NT2/D1 (cell line): ENCODE measurements at places on chromosomes 16 and 17.

GRCh38 chr16:27954191-27954590 is 109.3 kb downstream of the GSG1L start:
- no peak for DNase-seq

- no peak for DNase-seq
Observed at GRCh38 chr17:19978209-19978802, 678 bp upstream of the AKAP10 start.

GRCh38 chr17:50161911-50162288 is 3.9 kb upstream of the SGCA start:
- no peak for DNase-seq

- DNase-seq: no peak
Observed at GRCh38 chr16:57118461-57119084, 26.2 kb downstream of the CPNE2 start.

GRCh38 chr17:38600906-38601305 is 4.8 kb downstream of the SRCIN1 start:
- DNase-seq: no peak

DNA sequence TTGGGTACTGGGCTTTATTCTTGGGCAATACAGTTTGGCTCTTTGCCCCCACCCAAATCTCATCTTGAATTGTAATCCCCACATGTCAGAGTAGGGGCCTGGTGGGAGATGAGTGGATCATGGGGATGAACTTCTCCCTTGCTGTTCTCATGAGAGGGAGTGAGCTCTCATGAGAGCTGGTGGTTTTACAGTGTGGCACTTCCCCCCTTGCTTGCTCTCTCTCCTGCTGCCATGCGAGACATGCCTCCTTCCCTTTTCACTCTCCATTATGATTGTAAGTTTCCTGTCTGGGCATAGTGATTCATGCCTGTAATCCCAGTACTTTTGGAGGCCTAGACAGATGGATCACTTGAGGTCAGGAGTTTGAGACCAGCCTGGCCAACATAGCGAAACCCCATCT is 18.1 kb upstream of the CNEP1R1 start:
- no peak for DNase-seq

- DNase-seq: no peak
Observed at GRCh38 chr16:50289950-50290764, 23.8 kb downstream of the ADCY7 start.

GRCh38 chr16:3188925-3189825 is 1.2 kb downstream of the OR1F1 start:
- DNase-seq: no peak

DNA sequence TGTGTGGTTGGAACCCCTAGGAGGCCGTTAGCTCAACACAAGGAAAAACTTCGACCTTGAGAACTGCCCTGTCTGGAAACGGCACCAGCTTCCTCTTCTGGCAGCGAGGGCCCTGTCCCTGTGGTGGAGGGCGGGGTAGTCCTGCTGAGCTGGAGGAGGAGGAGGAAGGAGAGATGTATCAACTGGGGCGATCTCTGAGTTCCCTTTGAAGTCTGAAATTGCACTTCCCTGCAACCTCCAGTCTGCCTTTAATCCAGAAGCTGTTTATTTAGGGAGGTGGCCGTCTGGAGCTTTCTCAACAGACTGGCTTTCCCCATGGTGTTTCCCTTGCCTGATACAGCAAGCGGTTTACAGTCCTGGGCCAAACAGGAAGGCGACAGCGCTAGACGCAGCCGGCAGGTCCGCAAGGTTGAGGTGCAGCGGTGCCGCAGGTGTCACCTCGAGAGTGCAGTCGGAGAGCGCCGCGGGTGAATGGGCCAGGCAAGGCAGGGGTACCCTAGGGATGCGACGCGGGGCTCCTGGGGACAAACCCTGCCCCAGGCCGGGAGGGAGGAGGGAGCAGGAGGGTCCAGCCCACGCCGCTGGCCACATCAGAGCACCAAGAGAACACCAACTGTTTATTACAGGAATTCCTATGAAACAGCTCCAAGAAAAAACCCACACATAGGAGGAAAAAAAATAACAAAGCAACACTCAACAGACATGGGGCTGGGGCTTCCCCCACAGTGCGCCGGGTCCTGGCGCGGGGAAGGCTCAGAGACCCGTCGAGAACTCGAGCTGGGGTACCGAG is 11.4 kb upstream of the MRPS23 start:
- DNase-seq: no peak

DNA sequence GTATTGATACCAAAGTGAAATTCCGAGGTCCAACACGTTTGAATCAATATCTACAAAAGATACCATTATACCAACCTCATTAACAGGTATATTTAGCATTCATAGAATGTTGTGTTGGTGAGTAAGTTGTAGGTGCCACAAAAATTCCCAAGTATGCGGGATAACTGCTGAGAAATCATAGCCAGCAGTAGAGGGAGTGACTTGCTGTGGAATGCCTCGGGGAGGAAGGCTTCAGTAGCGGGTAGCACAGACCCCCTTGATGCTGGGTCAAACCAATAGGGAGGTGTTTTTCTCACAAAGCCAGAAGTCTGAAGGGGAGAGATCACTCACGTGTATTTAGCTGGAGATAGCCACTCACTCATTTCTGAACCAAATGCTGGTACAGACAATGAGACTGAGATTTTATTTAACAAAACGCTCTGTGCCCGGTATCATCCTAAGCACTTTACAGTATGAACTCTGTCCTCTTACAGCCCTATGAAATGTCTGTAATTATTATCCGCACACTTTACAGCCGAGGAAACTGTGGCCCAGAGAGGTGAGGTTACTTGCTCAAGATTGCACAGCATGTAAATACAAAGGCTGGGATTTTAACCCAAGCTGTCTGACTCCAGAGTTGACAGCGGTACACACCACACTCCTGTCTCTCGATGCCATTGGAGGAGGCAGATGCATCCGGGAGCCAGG is 23.1 kb downstream of the HSBP1 start:
- DNase-seq: no peak

DNA sequence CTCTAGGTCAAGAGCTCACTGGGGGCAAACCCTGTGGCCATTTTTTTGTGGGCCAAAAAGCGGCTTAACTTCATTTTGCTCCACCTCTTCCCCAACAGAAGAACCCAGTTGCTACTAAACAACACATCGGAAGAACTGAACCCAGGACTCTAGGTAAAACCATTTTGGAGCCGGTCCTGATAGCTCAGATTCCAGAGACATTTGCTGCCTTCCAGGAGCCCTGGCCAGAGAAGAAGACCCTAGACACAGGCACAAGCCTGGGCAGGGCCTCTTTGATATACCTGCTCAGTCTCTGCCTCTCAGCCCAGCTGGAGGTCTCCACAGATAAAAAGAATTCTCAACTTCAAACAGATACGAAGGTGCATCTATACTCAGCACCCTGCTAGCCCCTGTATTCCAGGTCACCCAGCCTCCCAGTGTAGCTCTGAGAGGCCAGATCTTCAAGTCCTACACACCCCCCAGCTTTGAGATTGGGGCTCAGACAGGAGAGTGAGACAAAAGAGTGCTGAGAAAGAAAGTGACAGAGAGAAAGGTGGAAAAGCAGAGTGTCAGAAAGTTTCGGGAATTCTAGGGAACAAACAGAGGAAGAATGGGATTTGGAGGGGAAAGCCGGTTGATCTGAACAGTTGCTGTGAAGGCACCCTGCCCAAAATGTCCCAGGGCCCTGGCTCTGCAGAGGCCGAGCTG is 6.6 kb upstream of the HOXB9 start:
- DNase-seq: no peak

DNA sequence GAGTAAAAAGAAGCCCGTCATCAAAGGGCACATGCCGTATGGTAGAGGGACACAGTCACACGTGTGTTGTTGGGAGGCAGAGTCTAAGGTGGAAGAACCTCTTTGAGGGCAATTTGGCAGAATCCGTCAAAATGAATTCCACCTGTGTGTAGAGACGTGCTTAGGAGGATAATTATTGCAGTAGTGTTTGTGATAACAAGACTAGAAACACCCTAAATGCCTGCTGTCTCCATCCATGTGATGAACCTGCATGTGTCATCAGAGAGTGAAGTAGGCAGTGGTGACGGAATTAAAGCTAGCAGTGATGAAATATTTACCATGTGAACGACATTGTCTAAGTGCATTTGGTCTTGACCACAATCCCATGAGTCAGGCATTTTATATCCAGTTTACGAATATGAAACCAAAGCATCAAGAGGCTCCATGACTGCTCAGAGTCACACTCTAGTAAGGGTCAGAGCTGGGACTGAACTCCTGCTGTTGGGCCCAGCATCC is 61.3 kb upstream of the ADORA2B start:
- DNase-seq: no peak

DNA sequence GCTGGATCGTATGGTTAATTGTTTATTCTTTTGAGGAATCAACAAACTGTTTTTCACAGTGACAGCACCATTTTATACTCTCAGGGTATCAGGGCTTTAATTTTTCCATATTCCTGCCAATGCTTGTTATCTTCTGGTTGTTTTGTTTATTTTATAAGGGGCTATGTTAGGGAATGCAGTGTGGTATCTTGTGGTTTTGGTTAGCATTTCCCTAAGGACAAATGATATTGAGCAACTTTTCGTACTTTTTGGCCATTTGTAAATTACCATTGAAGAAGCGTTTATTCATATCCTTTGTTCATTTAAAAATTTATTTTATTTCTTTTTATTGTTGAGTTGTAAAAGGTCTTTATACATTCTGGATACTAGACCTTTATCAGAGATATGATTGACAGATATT is 322.0 kb upstream of the SALL1 start:
- DNase-seq: no peak

- DNase-seq: no peak
Observed at GRCh38 chr16:56617212-56618085, 8.1 kb upstream of the MT1E start.

DNA sequence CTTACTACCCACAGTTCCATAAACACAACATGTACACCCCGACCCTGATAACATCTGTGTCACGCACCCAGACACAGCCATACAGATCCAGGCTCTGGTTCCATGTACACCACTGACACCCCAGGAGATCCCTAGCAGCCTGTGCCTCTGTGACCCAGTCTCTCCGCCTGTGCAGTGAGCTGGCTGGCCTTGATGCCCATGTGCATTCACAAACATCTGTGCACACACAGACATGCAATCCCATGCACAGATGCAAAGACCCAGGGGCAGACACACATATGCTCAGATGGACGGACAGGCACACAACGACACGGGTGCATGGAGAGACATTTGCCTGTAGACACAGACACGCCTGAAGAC is 4.1 kb downstream of the CCDC102A start:
- DNase-seq: no peak

GRCh38 chr17:8757189-8757588 is 1.2 kb downstream of the SPDYE4 start:
- DNase-seq: no peak

DNA sequence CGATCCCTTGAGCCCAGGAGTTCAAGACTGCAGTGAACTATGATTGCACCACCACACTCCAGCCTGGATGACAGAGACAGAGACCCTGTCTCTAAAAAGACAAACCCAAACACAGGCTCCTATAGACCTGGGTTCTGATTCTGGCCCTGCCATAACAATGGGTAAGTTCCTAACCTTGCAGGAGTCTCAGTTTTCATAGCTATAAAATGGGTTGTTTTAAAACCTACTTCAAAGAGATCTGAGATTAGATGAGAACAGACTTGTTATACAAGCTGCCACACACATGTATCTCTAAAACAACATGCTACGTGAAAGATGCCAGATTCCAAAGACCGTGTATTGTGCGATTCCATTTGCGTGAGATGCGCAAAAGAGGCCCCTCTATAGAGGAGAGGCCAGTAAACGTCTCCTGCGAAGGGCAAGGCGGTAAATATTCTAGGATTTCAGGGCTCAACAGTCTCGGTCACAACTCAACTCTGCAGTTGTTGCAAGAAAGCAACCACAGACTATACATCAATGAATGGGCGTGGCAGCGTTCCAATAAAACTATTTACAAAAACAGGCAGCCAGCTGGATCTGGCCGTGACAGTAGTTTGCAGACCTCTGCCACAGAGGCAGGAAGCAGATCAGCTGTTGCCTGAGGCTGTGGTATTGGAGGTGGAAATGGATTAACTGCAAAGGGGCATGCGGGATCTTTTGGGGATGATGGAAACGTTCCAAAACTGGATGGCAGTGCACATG is 5.9 kb downstream of the CORO7 start:
- no peak for DNase-seq

DNA sequence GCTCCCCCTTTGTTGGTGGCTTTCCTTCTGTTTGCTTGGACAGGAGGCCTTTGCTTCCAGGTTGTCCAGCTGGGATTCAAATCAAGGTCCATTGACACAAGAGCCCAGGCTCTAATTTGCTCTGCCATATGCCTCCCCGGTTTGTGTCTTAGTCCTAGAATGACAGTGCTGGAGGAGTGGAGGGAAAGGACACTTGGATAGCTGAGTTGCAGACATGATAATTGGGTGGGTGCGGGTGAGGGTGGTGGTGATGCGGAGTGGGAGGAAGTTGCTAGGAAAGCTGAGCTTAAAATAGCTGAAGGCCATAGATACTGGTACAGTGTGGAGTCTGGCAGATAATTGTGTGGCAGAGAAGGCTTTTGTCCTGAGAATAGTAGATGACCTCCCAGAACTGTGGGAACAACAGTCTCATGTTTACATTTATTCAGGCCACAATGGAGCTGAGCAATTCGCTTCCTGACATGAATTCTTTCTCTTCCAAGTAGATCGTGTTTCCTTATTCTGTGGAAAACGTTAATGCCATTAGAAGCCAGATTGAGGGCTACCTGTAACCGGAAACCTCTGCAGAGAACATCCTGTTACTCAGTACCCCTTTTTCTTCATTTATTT is 23.8 kb downstream of the SEC14L1 start:
- DNase-seq: no peak

- DNase-seq: no peak
Observed at GRCh38 chr17:8859027-8859803, 8.3 kb downstream of the PIK3R6 start.

- no peak for DNase-seq
Observed at GRCh38 chr17:82977606-82978005, 101.8 kb upstream of the METRNL start.

- DNase-seq: no peak
Observed at GRCh38 chr17:49708515-49709183, 885 bp upstream of the SLC35B1 start.

DNA sequence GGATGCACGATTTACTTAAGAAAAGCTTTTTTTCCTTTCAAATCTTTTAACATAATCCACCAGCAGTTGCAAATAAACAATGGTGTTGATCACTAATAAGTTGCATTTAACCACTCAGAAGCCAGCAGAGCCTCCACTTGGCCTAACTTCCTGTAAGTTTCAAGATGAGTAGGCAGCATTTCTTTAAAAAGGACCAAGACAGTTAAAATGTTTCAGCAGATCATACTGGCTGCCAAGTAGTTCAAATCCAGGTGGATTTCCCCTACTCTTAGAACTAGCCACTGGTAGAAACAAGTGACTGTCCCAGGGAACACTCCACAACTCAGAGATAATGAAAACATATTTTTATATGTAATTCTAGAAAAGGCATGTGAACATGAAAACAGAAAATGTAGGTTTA is 17.0 kb upstream of the RFFL start:
- DNase-seq: no peak

- DNase-seq: no peak
Observed at GRCh38 chr17:1630662-1631061, 2.0 kb upstream of the SLC43A2 start.

DNA sequence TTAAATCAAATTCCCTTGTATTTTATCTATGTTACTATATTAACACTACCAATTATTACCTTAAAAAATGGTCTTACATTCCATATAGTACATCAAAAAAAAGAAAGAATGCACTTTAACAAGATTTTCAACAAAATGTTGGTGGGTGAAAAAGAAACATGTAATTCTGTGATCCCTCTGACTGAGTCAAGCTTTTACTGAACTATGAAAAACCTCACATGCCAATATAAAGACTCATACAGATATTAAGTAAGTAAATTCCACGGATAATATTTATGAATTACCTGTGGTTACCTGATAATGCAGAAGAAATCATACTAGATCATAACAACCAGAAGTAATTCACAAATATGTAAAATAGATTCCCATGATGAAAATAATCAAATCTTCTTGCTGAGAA is 12.4 kb downstream of the COIL start:
- no peak for DNase-seq
